ENCODE measurements at places on chromosomes 1 and 21. TPM values are rescaled to one million over a fixed set of nuclear protein-coding genes. Genes with fewer than 3 reads are reported as not detected.

HSD3B2 gene
- 1.0 TPM for polyA plus RNA-seq

TFF3 gene
- polyA plus RNA-seq = 1.7 TPM

OR14K1 gene
- polyA plus RNA-seq = not detected

CDC14A gene
- 27.2 TPM for polyA plus RNA-seq

BTBD8 gene
- polyA plus RNA-seq = 7.7 TPM

LCE1A gene
- polyA plus RNA-seq = not detected

RPS8 gene
- polyA plus RNA-seq = 2,364 TPM

UBE2U gene
- not detected for polyA plus RNA-seq

LDLRAD1 gene
- polyA plus RNA-seq = 0.07 TPM

NSL1 gene
- polyA plus RNA-seq = 47.1 TPM

KAZN gene
- polyA plus RNA-seq = 43.3 TPM

DNA sequence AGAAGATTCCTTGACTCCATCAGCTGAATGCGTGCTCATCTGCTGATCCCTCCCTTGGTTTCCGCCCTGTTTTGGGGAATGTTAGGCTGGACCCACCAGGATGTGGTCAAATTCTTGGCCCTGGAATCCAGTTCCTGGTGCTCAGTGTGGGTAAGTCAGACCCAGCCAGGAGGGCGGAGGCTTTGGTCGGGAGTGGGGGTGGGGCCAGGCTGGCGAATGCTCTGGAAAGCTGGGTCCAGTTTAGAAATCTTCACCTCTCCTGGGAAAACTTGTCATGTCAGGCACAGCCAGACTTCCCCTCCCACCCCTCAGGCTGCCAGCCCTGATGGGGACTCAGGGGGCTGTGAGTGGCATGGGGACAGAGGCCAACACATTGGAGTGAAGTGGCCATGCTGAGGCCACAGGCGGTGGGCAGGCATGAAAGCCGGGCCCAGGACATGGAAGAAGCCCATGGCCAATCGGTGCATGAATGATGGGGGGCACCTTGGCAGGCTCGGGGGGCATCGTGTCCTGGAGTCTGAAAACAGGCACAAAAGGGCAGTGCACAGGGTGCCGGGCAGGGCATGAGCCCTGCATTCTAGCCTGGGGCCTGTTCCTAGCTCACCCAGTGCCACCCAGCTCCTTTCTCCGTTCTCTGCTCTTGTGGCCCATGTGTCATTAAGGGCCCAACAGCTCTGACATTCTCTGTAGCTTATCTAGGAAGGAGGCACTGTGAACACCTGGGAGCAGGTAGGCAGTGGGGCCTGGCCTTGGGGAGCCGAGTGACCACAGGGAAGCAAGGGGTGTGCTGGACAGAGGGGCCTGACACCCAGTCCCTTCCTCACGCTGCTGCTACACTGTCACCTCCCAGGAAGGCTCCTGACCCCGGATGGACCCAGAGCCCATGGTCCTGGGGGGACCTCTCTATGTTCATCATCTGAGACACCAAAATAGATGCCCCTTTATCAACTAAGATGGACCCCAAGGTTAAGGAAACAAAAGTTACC is 14.6 kb upstream of the PADI1 start:
- no peak for DNase-seq

DNA sequence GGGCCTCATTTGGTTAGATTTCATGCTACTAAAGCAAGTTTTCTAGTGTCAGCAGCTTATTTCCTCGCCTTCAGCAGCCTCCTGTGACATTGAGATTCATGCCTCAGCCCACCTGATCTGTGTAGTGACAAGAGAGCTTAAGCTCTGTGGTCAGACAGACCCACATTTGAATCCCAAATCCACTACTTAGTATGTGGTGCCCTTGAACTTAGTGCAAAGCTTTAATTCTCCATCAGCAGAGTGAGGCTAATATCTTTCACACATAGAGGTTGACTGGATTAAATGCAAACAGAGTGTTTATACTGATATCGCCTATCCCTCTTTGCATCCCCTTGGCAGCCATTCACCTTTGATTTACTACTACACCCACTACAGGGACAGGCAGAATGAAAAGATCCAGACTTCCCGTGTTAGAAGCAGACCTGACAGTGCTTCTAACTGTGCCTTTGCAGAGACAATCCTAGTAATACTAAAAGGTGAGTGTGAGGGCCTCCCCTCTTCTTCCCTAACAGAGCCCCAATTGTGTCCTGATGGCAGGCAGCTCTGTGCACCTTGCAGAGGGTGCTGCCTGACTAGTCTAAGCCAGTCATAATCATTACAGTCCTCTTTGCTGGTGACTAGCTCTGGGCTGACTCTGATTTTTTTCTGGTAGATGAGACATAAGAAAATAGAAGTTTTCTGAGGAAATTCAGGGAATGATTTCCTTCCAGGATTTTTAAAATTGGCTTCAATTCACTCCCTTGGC is 264.0 kb downstream of the CTH start:
- DNase-seq = no peak

DNA sequence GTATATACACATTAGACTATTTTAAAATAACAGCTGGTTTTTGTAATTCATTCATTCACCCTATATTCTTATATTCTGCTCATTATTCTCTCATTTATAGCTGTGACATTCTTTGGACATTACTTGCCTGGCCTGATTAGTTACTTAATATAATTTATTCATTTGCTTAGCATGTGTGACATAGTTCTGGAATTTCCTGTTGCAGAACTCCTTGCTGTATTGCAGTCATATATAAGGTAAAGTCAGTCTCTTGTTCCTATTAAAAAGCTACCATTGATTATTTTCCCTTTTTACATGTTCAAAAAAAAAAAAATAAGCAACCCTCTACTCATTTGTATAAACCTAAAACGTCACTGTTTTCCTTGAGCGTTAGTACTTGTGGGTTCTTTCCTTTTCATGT is 23.9 kb downstream of the GNAT2 start:
- no peak for DNase-seq

DNA sequence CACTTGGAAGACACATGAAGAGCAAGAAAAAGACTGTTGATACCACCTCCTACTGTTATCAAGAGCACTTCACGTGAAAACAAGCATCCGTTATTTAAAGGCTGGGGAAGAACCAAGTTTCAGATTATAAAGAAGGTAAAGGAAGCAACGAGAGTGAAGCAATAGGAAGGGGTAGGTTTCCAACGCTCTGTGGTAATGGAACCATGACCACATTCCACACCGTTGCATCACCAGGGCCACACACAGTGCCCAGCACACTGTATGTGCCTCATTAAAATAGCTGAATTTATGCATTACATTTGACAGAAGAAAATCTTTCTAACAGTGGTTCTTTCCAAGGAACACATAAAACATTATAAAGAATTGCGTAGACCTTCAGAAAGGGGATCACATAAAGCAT is 435.8 kb downstream of the MRPL39 start:
- DNase-seq = no peak

DNA sequence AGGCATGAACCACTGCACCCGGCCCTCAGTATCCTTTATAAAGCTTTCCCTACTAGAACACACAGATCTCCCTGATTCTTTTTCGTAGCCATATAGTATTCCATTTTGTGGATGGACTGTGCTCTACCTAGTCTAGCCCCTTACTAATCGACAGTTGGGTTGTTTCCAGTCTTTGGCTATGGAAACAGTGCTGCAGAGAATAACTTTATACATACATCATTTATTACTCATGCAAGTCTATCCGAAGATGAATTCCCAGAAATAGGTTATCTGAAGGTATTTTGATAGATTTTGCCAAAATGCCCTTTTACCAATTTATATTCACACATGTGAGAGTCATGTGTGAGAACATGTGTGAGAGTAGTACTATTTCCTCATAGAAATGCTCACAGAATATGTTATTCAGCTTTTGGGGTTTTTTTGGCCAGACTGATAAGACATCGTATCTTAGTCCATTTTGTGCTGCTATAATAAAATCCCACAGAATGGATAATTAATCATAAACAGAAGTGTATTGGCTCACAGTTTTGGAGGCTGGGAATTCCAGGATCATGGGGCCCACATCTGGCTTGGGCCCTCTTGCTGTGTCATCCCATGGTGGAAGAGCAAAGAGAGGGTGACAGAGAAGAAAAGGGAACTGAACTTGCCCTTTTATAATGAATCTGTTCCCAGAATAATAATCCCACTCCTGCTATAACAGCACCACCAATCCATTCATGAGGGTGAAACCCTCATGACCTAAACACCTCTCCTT is 17.3 kb upstream of the FGR start:
- DNase-seq = no peak

GRCh38 chr1:46043458-46044017 is 88.9 kb downstream of the PIK3R3 start:
- no peak for DNase-seq

DNA sequence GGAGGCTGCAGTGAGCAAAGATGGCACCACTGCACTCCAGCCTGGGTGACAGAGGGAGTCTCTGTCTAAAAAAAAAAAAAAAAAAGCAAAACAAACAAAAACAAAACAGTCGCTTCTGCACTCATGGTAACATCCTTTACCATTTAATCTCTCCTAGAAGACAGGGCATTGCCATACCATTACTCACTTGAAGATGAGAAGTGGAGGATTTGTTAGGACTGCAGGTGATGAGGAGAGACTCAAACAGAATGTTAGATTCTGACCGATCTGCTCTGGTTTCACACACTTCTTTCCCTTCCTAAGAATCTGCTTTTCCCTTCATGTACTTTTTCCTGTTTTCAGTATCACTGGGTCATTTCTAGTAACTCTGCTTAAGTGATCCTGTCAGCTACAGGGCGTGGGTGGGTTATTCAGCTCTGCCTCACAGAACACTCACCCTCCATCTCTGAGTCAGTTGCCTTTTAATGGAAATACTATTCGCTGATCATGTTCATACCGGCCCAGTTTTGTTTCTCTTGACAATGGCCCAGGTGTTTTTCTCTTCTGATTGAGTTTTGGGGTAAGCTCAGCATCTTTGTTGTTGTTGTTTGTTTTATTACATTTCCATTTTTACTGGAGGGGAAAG is 148.0 kb upstream of the ERG start:
- no peak for DNase-seq

- no peak for DNase-seq
Measured at GRCh38 chr1:191839891-191840290, 318.4 kb upstream of the RGS18 start.

- DNase-seq = no peak
Measured at GRCh38 chr1:54360165-54361005, 45.8 kb downstream of the SSBP3 start.

DNA sequence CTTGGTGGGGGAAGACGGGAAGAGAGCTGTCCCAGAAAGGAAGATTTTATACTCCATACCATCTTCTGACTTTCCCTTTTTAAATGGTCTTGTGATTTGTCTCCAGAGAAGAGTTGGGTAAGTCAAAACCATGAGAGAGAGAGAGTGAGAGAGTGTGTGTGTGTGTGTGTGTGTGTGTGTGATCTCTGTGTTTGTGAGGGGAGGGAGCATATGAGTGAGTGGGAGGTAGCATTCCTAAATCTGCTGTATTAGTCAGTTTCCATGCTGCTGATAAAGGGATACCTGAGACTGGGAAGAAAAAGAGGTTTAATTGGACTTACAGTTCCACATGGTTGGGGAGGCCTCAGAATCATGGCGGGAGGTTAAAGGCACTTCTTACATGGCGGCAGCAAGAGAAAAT is 102.0 kb upstream of the VANGL1 start:
- no peak for DNase-seq

GRCh38 chr1:174818014-174818616 is 181.6 kb upstream of the CACYBP start:
- DNase-seq = no peak

DNA sequence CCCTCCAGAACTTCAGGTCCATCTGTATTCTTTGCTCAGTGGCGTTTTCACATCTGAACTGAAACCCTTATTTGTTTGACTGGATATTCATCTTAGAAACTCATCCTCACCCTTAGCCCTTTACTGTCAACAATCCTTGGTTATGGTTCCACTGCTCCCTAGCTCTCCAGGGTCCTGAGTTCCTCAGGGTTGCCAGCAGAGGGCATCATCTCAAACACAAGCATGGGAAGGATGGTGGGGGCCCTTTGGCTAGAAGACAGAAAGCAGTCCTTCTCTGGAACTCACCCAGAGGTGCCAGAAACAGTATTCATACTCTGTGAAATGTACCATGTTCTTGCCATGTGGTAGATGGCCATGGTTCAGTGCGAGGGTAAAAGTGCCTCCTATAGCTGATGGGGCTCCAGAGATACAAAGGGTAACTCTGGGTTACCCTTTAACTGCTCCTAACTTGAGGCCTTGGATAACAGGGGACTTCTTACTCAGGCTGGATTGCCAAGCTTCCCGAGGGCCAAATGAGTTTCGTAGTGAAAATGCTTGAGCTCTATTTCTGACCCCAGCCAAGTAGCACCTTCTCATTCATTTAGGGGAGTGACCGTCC is 11.3 kb downstream of the NCSTN start:
- DNase-seq = no peak

- DNase-seq = no peak
Measured at GRCh38 chr21:21460979-21461378, 462.8 kb downstream of the NCAM2 start.

DNA sequence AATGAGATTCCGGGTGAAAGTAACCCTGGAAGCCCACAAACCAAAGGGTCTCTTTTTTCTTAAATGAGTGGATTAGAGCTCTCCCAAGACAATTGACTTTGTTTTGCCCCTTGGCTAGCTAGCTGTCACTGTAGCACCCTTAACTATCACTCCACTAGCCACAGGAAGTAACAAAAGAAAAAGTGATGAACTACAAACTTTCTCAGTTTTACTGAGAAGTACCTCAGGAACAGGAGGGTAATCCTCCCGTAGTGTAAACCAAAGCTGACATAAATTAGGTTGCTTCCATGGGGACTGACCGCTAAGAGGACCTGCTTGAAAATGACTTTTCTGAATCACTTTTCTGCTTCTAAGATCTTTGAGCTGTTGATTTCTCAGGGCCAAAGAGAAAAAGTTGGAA is 240.1 kb downstream of the BARHL2 start:
- DNase-seq = no peak

DNA sequence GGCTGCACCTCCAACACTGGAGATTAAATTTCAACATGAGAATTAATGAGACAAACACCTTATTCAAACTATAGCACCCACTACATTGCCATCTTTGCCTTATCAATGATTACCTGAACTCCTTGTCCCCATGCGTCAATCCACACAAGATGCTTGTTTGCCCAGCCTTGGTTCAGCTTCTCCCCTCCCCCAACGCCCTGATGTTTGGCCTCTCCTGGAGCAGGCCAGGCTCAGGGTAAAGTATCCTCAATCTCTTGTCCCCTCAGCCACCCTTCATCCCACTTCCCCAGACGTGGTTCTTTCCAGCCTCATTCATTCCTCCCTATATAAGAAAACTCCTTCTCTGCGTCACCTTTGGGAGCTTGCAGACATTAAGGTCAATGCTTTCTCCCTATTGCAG is 11.8 kb upstream of the TRIM17 start:
- no peak for DNase-seq

- DNase-seq = no peak
Measured at GRCh38 chr1:165254896-165255625, 101.5 kb downstream of the LMX1A start.

- no peak for DNase-seq
Measured at GRCh38 chr1:82578086-82578726, 777.5 kb downstream of the ADGRL2 start.

- DNase-seq = no peak
Measured at GRCh38 chr1:80153762-80154161, 1147.2 kb upstream of the ADGRL4 start.

GRCh38 chr1:244941121-244941520 is 76.8 kb upstream of the HNRNPU start:
- no peak for DNase-seq

- DNase-seq = no peak
Measured at GRCh38 chr1:176923283-176923682, 241.2 kb downstream of the ASTN1 start.

GRCh38 chr21:35159881-35160280 is 110.8 kb upstream of the RUNX1 start:
- no peak for DNase-seq

GRCh38 chr1:245310571-245311531 is 156.1 kb downstream of the KIF26B start:
- no peak for DNase-seq

- DNase-seq = peak; percentile 12
Measured at GRCh38 chr1:198734323-198735008, 95.6 kb downstream of the PTPRC start.
